NCI-H1930 (cell line): ENCODE measurements at places on chromosomes 3 and 15.

GRCh38 chr3:197926418-197926817, 23.6 kb upstream of the RPL35A start:
- DNase-seq = no peak

DNA sequence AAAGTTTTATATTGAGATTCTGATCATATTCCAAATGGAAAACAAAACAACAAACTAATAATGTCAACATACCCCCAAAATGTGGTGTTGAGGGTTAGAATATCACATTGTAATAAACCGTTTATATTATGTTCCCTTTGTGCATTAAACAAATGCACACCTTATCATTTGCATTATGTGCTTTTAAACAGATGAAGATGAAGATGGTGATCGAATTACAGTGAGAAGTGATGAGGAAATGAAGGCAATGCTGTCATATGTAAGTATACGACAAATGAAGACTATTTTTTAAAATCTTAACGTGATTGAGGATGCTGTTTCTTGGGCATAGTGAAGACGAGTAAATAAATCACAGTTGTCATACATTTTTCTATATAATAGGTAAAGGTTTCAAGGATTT, 20.6 kb downstream of the MAP2K5 start:
- no peak for DNase-seq

- DNase-seq = no peak
Observed at GRCh38 chr3:111864821-111865656, 6.0 kb downstream of the PHLDB2 start.

DNA sequence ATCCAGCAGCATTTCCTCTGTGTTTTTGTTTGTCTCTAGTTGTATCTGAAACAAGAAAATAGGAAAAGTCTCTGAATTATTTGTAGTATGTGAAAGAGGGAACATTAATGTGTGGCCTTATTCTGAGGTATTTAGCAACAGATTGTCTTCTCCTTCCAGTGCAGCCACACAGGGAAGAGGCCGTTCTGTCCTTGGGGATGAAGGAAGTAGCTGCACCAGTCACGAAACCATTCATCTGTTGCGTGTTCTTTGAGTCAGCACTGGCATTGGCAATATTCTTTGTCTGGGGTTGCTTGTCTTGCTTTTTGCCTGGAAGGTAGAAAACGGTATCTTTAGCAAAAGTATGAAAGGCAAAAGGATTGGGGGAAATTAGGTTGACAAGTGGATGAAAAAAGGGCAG, 91.6 kb downstream of the CDIN1 start:
- DNase-seq = no peak

DNA sequence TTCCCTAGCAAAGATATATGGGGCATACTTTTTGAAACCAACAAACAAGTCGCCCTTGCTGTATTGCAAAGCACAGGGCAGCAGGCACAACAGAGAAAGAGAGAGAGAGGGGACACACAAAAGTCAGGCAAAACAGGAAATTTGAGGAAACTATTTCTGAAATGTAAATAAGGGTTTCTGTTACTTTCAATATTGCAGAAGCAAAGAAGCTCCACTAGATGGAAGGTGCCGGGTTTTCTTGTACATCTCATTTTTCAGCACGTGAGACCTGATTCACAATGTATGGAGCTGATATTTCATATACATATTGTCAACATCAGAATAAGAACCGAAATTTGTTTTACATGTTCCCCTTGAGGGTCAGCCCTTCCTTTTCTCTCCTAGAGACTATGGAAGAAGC, 127.4 kb downstream of the FOXP1 start:
- DNase-seq = no peak

DNA sequence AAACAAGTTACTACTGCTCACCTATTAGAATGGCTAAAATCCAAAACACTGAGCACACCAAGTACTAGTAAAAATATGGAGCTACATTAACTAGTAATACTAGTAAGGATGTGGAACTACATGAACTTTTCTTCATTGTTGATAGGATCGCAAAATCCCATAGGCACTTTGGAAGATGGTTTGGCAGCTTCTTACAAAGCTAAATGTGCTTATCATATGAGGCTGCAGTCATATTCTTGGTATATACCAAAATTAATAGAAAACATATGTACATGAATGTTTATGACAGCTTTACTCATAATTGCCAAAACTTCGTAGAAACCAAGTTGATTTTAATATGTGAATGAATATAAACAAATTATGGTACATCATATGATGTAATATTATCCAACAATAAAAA, 366.8 kb upstream of the KCNMB2 start:
- DNase-seq = no peak

DNA sequence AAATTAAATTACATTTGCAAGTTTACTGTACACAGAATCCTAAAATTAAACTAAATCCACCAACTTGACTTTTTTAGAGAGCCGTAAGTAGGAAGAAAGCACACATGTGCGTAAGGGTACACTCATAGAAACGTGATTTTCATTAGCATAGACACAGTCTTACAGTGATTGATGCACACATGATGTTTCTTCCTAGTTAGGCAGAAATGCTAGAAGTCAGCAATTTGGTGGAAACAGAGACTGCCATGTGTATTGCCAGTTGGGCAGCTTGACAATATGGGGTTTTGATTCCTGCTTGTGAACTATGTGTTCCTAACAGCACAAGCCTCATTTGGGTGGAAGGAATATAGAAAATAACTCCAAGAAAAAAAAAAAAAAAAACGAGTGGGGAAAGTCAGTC, 878.5 kb downstream of the ROBO1 start:
- DNase-seq = no peak
